Muscle of arm (tissue), 14 donors: ENCODE measurements at places on chromosomes 5 and 9. TPM values are rescaled to one million over a fixed set of nuclear protein-coding genes. Genes with fewer than 3 reads are reported as not detected.

- no peak for DNase-seq
Measured at GRCh38 chr5:180179442-180180420, 29.3 kb downstream of the RASGEF1C start.

Gene PCDHGA5
- polyA plus RNA-seq, result 2.7 TPM

Gene GCNT1
- polyA plus RNA-seq, result 4.6 TPM

- peak; percentile 33 for DNase-seq
Measured at GRCh38 chr9:91948597-91949391, 1.2 kb downstream of the ROR2 start.

- DNase-seq, result no peak
Measured at GRCh38 chr5:13201022-13201421, 743.5 kb downstream of the DNAH5 start.

DNA sequence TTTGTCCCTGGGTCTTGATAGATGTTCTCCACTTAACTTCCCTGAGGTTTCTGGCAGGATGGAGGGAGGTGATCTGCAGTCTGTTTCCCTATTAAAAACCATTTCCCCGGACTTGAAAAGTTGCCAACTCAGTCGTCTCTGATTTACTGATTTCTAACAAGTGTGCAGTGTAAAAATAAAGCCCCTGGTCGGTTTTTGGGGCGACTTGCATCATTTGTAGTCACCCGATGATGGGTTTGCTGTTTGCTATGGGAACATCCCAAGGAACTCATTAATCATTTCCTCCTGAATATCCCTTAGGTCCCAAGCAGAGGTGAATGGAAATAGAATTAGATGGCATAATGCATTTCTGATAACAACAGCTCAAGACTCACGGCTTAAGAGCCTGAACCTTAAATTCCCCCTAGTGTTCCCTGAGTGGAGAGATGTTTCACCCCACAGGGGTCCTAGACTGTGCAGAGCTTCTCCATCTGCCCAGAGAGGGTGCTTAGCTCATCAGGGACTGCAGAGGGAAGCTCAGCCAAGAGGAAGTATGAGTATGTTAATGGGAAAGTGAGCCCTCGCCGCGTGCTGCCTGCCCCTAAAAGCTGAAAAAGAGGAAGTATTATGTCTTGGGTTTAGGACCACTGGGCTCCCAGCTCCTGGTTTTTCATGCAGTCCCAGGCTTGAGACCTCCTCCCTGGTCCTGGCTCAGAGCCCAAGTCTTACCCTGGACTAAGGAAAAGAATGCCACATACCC, 115.1 kb upstream of the DAP start:
- DNase-seq, result no peak

Gene VAV2
- 15.1 TPM for polyA plus RNA-seq

Gene PCDHB2
- 3.3 TPM for polyA plus RNA-seq

Gene WHRN
- 2.6 TPM for polyA plus RNA-seq

GRCh38 chr5:111367115-111367514, 142.9 kb downstream of the CAMK4 start:
- no peak for DNase-seq

Gene GLDC
- 0.87 TPM for polyA plus RNA-seq

GRCh38 chr5:14488709-14489108, 92.9 kb upstream of the OTULINL start:
- DNase-seq, result no peak

- DNase-seq, result peak; percentile 77
Measured at GRCh38 chr5:118553662-118554061, 434.7 kb downstream of the DTWD2 start.

DNA sequence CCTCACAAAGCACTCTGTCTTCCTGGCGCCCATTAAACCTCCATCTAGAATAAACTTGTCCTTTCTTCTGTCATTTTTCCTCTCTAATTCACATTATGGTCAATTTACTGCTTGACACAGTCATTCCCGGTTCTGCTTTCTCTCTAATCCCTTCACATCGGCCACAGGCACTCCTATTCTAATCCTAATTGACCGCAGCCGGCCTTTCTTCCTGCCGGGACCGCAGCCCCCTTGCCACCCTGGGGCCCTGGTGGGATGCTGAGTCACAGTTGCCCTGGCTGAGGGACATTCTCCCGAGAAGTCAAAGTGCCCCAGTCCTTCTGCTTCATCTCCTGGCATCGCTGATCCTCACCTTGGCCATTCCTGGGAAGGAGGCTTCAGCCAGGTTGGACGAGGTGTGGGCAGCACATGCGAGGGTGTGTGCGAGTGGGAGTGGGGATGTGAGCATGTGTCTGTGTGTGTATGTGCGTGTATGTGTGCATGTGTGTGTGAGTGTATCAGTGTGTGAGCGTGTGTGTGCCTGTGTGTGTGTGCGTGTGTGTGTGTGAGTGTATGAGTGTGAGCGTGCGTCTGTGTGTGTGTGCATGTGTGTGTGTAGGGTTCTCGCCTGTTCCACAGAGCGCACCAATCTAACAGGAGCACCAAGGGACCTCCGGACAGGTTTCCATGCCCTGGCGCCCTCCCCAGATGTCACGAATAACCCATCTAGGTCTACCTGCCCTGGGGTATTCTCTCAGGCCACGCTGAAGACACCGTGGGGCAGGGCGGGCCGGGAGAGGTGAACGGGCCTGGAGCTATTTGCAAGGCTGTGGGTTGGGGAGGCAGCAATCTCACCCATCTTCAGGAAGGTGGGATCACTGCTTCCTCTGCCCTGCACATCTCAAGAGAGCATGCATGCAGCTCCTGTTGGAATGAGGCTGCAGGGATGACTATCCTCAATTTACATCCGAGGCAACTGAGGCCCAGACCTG, 191.2 kb downstream of the PAX5 start:
- DNase-seq, result no peak

DNA sequence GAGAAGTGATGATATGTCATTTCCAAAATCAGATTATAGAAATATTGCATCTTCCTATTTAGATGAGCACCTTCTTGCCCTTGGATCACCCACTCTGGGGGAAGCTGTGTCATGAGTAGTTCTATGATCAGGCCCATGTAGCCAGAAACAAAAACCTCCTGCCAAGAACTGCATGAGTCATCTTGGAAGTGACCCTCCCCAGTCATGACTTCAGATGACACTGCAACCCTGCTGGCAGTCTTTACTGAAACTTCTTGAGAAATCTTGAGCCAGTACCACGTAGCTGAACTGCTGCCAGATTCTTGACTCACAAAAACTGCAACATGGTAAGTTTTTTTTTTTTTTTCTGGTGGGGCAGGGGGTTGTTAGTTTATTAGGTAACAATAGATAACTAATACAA, 439.6 kb upstream of the PTGER4 start:
- no peak for DNase-seq

- DNase-seq, result no peak
Measured at GRCh38 chr5:59759600-59760351, 133.8 kb downstream of the PDE4D start.

DNA sequence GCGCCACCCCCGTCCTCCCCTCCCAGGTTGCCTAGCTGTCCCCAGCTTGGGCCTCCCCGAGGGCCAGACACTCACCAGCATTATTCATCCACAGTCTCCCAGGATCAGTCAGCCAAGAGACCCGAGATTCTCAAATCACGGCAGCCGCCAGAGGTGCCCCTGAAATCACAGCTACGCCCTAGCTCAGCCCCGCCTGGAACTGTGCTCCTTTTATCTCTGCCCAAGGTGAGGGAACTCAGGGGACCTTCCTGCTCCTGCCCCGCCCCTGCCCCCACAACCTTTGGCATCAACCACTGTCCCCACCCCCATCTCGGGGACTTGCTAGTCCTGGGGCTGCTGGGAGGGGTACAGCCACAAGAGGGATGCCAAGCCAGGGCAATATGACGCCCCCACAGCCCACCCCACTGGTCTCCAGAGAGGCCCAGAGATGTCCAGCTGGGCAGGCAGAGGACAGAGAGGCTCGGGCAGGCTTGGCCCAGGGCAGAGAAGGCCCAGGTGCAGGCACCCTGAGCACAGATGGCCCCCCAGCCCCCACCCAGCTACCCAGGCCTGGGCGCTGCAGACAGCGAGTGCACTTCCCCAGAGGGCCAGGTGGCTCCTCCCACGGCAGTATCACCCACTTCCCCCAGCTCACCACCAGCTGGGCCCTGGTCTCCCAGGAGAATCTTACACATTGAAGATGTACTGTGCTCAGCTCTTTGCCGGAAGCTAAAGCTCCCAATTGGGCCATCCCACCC, at the start of gene FUT7:
Gene FUT7, minus strand, starts transcription at position 185 of the 737 bp plus-strand sequence. Its CDS starts 97 bp downstream, at position 88.
- DNase-seq, result no peak

- peak; percentile 27 for DNase-seq
Measured at GRCh38 chr5:97009212-97009898, 73.5 kb downstream of the LNPEP start.
